ENCODE measurements at places on chromosomes 7 and 10. TPM values are rescaled to one million over a fixed set of nuclear protein-coding genes. Genes with fewer than 3 reads are reported as not detected.

GRCh38 chr7:44186736-44187135, 2.5 kb downstream of the GCK start:
- DNase-seq, result no peak

- no peak for DNase-seq
Observed at GRCh38 chr7:150753826-150754603, 16.8 kb downstream of the GIMAP5 start.

DNA sequence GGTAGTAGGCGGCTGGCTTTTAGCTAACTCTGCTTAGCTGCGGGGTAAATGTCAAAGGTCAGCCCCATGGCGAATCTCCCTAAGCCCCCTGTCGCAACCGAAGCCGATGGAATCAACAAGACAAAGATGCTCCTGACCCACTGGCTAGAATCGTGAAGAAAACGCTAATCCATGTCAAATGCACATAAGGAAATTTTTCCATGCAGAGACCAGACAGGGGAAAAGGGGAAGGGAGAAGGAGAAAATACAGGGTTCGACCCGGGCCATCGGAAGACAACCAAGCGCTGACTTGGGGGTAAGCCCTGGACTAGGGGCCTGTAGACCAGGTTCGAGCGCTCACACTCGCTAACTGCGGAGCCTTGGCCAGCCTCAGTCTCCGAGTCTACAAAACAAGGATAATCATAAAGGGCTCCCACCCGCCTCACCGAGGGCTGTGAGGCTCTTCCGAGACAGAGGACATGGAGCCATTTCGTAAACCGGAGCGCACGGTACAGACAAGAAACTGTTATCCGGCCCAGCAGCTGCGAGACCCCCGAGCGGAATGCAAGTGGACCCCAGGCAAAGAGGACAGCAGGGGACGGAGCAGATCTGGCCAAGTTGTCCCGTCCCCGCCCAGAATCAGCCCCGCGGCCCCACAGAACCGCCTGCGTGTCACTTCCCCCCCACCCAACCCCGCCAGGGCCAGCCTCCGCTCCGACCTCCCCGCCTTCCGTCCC, 507 bp downstream of the SAR1A start:
- DNase-seq, result no peak

The OR2A1 gene
- total RNA-seq, result not detected

DNA sequence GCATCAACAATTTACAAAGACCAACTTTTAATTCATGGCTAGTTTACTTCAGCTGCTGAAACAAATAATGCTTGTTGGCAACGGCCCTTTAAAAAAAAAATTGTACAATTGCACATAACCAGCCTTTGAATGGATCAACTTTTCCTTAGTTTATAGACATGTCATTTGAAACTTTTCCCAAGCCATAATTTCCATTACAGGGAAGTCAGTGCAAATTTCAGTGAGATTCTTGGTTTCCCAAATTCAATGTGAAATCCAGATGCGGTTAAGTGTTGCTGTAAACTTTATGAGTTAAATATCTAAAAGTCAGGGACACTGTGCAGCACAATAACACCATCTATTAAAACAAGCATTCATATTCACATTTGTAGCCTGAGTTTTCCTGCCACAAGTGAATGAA, 182.2 kb downstream of the JAZF1 start:
- no peak for DNase-seq

DNA sequence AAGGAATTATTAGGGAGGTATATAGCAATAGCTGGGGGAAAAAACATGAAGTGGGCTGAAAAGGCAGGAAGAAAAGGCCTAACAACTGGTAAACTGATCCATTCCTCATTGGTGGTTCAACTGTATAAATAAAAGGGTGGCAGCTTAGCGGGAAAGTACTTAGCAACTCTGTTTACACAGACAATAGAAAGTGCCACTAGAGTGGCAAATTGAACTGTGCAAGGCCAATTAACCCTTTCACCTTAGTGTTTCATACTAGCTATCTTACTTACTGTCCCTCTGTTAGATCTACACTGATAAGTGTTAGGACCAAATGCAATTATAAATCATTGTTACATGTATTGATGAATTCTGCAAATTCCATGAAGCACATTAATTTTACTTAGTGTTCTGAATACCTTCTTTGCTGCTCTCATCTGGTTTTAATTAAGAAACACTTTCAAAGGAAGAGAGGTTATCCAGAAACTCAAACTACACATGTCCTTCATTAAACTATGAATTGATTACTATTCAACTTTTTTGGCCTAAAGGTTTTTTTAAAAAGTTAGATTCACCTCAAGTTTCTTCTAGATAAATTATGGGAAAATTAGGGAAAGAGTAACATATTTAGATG, 28.0 kb downstream of the DNAJC1 start:
- no peak for DNase-seq

The NANOS1 gene
- total RNA-seq, result 4.8 TPM

DNA sequence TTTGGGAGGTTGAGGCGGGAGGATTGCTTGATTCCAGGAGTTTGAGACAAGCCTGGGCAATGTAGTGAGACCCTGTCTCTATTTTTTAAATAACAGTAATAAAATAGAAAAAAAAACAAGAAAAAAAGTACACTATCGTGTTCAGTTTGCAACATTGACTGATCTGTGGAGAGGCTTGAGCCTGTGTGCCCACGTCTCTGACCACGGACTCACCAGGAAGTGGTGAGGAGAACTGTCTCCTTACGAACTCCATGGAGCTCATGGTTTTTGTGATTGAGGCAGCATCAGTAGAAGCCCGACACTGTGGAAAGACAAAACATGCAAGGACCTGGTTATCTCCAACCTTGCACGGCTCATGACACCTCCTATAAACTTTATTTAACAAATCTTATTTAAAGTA, 23.9 kb upstream of the DNAJB6 start:
- no peak for DNase-seq

- DNase-seq, result no peak
Observed at GRCh38 chr7:75876126-75876881, 2.5 kb upstream of the RHBDD2 start.

DNA sequence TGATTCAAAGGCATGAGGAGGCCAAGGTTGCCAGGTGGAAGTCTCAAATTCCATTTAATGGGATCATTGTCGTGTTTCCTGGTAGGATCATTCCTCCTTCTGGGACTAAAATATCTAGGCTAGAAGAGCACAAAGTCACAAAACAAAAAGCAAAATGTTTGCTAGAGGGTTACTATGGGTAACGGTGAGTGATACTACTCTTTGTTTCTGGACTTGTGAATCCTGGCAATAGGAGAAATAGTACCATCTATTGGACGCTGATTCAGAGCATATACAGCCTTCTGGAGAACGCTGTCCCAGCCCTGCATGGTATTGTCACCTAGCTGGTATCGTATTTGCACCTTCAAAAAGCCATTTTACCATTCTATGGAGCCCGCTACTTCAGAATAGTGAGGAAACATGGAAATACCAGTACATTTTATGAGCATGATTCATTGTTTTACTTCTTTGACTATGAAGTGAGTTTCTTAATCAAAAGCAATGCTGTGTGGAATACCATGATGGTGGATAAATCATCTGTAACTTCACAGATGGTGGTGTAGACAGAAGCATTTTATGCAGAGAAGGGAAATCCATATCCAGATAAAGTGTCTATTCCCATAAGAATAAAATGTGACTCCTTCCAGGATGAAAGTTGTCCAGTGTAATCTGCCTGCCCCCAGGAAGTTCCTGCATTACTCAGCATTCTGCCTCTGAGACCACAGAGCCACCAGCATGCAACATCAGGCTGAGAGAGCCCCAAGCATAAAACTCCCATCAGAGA, 361.0 kb downstream of the ETV1 start:
- DNase-seq, result no peak

GRCh38 chr7:28674359-28674782, 262.1 kb downstream of the CREB5 start:
- no peak for DNase-seq

- DNase-seq, result no peak
Observed at GRCh38 chr10:83432261-83433045, 706.9 kb upstream of the GHITM start.

The AP1S1 gene
- total RNA-seq, result 93.4 TPM

The MIOS gene
- 86.4 TPM for total RNA-seq

GRCh38 chr7:120857588-120858573, at the start of gene TSPAN12:
TSPAN12 (minus strand) TSS chr7:120858144; CDS start chr7:120856763, 1,381 bp downstream.
- DNase-seq, result peak; percentile 20

- no peak for DNase-seq
Observed at GRCh38 chr10:130647341-130647740, 511.1 kb downstream of the GLRX3 start.

GRCh38 chr10:75404815-75405597, 3.4 kb upstream of the ZNF503 start:
- no peak for DNase-seq

Measured in occipital lobe (tissue), 3 donors.